ENCODE measurements at places on chromosomes 12 and 14.

GRCh38 chr14:65718629-65719028 is 306.1 kb downstream of the FUT8 start:
- DNase-seq: no peak

GRCh38 chr12:107564946-107565345 is 120.7 kb upstream of the PWP1 start:
- no peak for DNase-seq

DNA sequence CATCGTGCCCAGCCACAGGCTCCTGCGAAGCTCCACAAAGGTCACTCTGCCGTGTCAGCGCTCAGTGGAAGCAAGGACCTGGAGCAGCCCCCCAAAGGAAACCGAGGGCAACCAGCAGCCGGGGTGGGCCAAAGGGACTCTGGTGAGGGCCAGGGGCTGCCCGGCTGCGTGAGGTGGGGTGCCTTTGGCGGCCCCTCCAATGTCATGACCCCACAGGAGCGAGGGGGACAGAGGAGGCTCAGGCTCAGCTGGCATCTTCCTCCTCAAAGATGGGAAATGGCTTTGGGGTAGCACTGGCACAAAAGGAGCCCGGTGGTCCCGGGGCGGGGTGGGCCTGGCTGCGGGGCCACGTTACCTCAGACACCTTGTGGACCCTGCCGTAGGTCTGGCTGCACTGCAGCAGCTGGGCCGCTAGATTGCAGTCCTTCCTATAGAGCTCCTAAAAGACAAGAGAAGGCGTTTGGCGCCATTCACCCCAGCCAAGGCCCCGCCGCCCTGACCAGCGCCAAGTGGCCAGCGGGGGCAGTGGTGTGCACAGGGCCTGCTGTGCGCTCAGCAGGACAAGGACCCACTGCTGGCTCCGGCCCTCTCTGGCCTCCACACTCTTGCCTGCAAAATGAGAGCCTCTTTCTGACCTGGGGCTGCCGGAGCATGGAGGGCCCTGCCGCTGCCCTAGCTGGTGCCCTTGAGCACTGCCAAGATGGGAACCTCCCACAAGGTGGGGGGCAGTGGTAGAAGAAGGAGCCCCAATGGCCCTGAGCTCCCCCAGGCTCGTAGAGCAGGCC is 46.9 kb downstream of the BEGAIN start:
- no peak for DNase-seq

GRCh38 chr12:112183141-112184021 is 58.0 kb downstream of the TRAFD1 start:
- no peak for DNase-seq

- no peak for DNase-seq
Measured at GRCh38 chr12:12123036-12123604, 52.4 kb downstream of the BCL2L14 start.

GRCh38 chr12:27652174-27652763 is 44.0 kb upstream of the REP15 start:
- peak; percentile 89 for DNase-seq

DNA sequence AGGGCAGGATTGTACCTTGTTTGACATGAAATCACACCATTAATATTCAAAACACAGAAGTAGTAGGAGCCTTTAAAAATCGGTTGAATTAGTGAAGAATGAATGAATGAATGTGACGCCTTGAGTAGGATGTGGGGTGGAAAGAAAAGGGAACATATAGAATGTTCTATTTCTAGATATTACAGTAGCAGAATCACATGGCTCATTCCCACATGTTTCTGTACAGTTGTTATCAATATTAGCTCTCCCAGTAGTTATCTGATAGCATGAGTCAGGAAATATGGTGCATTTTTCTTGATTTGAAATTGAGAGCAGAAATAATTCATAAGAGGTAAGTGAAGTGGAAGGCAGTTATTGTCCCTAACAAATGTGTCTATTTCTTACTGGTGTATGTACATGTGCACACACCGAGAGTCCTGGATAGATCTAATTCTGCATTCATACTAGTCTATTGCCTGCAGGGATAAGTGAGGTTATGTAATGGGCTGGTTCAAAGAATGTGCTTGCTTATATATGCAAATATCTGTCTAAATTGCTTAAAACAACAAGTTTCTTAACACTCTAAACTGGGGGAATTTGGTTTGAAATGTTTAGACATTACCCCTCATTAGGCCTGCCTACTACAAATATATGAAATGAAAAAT is 245.4 kb downstream of the EFCAB11 start:
- DNase-seq: no peak

DNA sequence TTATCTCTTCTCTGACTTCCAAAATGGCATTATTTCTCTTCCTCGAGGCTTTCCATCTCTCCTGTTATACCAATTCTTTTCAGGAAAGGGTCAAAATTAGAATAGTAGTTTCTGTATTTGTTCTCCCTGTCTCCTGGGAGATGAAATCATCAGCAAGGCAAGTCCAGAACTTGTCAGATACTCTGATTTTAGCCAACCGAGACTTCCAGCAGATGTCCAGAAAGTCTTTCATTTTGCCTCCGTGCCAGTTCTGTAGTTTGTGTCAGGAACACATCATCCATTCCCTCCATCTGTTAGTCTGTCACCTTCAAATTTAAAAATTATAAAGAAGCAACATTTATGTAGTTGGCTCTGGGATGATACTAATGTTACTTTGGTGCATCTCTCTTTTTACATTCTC is 275.7 kb downstream of the CCDC59 start:
- DNase-seq: no peak

DNA sequence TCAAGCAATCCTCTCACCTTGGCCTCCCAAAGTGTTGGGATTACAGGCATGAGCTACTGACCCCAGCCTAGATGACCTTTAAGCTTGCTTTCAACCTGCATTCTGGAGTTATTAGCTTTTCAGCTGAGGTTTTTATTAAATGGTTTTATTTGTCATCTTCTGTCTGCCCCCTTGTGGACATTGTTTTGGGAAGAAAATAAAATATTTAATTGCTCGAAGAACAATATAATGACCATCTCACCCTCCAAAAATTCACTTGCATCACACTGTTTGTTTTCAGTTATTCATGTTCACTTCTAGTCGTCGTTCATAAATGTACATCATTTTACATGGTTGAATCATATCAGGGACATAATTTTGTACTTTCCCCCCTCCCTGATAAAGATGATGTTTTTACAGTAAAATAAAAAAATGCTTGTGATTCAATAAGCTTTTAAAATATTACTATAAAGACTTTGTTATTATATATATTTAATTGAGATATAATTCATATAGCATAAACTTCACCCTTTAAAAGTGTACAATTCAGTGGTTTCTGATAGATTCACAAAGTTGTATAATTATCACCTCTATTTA is 10.1 kb upstream of the SPATS2 start:
- no peak for DNase-seq

DNA sequence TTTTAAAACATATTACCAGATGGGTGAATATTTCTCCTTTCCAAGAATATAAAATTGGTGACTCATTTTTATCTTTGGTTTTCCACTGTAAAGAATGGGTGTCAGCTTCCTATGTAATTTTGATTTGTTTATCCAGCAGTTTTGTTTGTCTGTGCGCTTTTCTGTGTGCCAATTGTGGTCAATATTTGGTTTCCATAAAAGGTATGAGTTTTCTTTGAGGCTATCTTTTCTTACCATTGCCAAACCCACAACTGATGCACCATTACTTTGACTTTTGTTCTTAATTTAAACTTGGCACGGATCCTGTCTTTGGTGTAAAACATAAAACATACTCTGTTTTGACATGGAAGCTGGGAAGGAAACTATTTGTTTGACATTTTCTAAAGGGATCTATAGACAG is 78.8 kb upstream of the NAV3 start:
- DNase-seq: no peak

DNA sequence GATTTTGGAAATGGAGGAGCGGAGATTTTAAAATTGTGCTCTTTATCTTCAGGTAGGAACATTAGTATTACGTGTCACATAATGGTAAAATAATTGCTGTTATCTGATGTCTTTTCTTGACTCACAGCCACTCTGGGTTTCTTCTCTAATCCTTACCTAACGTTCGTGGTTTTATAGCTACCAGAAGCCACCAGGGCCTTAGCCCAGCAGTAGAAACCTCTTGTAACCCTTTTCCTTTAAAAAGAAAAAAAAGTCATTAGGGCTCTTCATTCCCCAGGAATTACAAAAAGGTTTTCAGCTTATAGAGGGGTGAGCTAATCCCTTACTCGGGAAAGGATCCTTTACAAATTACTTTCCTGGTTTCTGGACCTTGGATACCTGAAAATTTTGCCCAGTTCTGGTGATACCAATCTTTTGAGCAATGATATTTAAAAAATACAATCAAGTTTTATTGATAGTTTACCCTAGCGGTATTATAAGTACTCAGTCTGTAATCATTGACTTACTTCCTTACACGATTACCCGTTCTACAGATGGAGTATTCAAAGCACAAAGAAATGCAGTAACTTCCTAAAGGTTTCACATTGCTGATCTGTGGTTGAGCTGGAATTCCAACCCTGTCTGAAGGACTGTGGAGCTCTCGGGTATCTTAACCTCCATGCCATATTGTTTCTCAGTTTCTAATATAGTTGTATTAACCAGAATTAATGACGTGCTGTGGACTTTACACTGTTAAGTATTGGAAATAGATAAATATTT is 1.6 kb downstream of the GABARAPL1 start:
- peak; percentile 53 for DNase-seq

DNA sequence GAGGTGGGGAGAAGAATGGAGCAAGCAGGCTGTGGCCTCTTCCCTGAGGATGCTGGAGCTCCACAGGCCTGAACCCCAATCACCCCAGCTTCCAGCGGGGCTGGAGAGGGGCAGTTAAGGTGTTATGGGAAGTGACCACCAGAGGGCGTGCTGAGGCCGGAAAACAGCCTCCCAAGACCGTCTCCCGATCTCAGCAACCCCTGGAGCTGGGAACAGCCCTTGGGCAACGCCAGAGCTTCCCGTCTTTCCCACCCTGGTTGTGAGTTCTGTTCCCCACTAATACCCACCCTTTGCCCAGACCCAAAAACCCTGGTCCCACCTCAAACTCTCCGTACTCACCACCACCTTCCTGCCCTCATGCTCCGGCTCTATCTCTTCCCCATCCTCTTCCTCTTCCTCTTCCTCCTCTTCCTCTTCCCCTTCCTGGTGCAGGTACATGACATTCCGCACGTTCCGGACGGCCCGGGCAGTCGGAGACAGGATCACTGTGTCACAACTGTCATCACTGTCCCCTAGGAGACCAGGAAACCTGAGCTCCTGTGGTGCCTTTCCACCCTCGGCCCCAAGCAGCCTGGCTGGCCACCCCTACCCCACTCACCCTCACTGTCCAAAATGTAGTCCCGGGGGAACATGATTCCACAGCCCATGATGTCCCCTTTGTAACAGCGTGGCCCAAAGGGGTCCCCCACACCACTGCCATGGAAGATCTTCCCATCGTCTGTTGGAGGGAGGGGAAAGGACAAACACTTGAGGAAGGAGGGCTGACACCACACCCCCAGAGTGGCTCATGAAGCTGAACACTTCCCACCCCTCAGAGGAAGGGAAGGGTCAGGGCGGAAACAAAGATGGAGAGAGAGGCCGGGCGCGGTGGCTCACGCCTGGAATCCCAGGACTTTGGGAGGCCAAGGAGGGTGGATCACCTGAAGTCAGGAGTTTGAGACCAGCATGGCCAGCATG is 12.9 kb downstream of the SPRYD3 start:
- peak; percentile 91 for DNase-seq

- DNase-seq: no peak
Measured at GRCh38 chr14:24681056-24681455, 47.1 kb upstream of the GZMB start.

GRCh38 chr14:101241807-101242278 is 319.5 kb upstream of the DIO3 start:
- peak; percentile 62 for DNase-seq

DNA sequence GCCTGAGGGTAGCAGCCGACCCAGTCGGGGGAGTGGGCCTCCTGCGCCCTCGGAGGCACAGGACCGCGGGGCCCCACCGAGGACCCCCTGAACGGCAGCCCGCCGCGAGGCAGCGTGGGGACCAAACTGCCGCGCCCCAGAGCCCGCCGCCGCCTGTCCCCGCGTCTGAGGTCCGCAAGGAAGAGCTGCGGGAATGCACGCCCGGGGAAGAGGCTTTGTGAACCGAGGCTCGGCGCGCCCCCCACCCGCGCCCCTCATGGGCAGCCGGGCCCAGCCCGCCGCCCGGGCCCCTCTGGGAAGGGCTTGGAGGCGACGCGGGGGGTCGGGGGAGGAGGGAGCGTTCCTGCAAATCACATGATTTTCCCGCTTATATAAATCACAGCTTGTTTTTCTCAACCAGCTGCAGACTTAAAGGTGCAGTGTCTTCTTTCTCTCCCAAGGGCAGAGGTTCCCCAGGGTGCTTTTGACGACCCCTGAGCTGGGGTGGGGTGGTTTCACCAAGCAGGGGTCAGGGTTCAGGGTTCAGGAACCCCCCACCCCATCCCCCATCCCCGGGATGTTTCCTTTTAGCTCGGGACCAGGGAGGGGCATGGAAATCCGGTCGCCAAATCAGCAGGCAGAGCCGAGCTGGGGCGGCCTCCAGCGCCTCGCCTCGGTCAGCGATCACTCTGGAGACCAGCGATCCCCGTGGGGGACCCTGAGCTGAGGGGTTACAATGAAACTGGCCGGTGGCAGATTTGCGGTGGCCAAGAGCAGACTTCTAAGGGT is 44.7 kb upstream of the ATP23 start:
- peak; percentile 55 for DNase-seq

- DNase-seq: no peak
Measured at GRCh38 chr12:73136386-73136785, 864.2 kb downstream of the TRHDE start.

DNA sequence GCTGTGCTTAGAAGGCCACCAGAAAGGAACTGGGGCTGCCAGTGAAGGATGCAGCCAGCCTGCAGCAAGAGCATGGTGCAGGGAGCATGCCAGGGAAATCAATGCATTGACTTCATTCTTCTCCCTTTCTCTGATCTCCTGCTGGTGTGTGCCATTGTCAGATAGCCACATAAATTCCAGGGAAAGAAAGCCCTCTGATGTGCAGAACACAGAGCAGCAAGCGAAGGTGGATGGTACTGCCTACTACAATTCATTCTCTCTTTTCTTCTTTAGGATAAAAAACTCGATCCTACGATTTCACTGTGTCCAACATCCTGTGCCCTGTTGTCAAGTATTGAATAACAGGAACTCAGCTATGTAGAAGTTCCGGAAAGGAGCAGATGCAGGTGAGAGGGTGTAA is 446.7 kb upstream of the TMEM132C start:
- no peak for DNase-seq

GRCh38 chr12:52600941-52601481 is at the start of gene KRT72:
TSS of gene KRT72 (minus strand) at chr12:52601463. CDS start at chr12:52601452, 11 bp downstream.
- DNase-seq: no peak

- DNase-seq: no peak
Measured at GRCh38 chr14:76169776-76170175, 18.1 kb downstream of the GPATCH2L start.

DNA sequence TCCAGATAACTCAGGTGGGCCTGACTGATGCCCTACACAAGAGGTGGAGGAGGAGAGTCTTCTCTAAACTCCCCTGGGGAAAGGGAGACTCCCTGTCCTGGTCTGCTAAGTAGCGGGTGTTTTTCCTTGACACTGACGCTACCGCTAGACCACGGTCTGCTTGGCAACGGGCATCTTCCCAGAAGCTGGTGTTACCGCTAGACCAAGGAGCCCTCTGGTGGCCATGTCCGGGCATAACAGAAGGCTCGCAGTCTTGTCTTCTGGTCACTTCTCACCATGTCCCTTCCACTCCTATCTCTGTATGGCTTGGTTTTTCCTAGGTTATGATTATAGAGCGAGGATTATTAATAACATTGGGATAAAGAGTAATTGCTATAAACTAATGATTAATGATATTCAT is 965.5 kb downstream of the TMEM121 start:
- DNase-seq: no peak

GRCh38 chr14:41476526-41476925 is 130.2 kb upstream of the LRFN5 start:
- no peak for DNase-seq

- DNase-seq: no peak
Measured at GRCh38 chr12:124833693-124834122, 30.0 kb downstream of the SCARB1 start.

Measured in HTR-8/SVneo (cell line).